Dermis microvascular lymphatic vessel endothelial cell (primary cell): ENCODE measurements at places on chromosomes 7 and 10. TPM values are rescaled to one million over a fixed set of nuclear protein-coding genes. Genes with fewer than 3 reads are reported as not detected.

IDE gene
- 23.6 and 25.9 TPM in 2 replicates for total RNA-seq

SYT15 gene
- 0.39 and 1.0 TPM in 2 replicates for total RNA-seq

SFRP4 gene
- total RNA-seq: not detected in 2 replicates

GRID2IP gene
- total RNA-seq: 0.13 TPM in 1 of 2 replicates, not detected in the other

PEX1 gene
- 9.2 and 10.0 TPM in 2 replicates for total RNA-seq

GIMAP4 gene
- total RNA-seq: 169 and 262 TPM in 2 replicates

C7orf57 gene
- total RNA-seq: under 0.01 TPM in 1 of 2 replicates, not detected in the other

INTS15 gene
- total RNA-seq: 8.7 and 13.9 TPM in 2 replicates

FOXI2 gene
- total RNA-seq: not detected in 2 replicates

NUTM2A gene
- total RNA-seq: 0.13 and 0.51 TPM in 2 replicates

CCDC146 gene
- total RNA-seq: 0.26 and 1.5 TPM in 2 replicates

LBX1 gene
- total RNA-seq: not detected in 2 replicates

PIK3AP1 gene
- total RNA-seq: under 0.01 and 0.13 TPM in 2 replicates

CALHM2 gene
- 16.0 and 16.2 TPM in 2 replicates for total RNA-seq

TMEM176B gene
- not detected in 2 replicates for total RNA-seq
